KG1 (cell line): ENCODE measurements at places on chromosomes 4 and X.

DNA sequence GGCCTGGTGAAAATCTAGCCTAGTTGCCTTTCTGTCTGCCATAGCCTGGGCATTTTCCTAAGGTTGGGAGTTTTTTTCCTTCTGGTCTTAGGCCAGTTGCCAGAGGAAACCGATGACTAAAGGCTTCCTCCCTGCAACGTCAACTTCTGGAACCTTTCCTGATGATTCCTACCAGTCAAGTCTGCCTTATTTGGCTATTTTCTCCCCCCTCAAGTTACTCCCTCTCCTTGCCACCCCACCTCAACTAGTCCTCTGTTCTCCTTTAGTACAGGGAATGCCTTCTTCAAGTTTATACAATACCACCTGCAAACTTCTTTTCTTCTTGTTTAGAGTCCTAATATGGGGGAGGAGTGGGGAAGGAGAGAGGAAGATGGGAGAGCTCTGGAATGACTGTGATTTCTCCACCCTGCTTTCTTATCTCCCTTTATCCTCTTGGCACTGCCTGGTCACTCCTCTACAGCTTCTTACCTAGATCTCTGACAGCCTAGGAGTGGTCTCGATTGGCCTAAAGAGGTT lies 10.6 kb downstream of the MSN start:
- no peak for DNase-seq

GRCh38 chrX:133373386-133374079 lies 41.8 kb downstream of the GPC4 start:
- DNase-seq: no peak

DNA sequence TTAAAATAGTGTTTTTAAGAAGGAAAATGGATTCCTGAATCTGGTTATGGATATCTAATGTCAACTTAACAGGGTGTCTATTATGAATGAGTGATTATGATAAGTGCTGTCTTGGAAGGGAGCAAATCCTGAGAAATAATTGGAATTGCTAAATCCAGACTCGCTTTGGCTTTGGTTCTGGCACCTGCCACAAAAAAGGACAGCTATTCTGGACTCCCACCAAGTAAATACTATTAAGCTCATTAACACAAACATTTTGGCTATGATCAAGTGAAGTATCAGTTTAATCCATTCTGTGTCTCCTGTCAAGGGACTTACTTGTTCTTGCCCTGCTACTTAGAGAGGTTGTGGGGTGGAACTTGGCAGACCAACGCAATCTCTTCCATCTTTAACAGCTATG lies 403.7 kb downstream of the CENPC start:
- no peak for DNase-seq

- DNase-seq: no peak
Measured at GRCh38 chr4:83046693-83047473, 11.9 kb downstream of the COPS4 start.

GRCh38 chr4:8637456-8637984 lies 45.0 kb downstream of the CPZ start:
- DNase-seq: no peak

DNA sequence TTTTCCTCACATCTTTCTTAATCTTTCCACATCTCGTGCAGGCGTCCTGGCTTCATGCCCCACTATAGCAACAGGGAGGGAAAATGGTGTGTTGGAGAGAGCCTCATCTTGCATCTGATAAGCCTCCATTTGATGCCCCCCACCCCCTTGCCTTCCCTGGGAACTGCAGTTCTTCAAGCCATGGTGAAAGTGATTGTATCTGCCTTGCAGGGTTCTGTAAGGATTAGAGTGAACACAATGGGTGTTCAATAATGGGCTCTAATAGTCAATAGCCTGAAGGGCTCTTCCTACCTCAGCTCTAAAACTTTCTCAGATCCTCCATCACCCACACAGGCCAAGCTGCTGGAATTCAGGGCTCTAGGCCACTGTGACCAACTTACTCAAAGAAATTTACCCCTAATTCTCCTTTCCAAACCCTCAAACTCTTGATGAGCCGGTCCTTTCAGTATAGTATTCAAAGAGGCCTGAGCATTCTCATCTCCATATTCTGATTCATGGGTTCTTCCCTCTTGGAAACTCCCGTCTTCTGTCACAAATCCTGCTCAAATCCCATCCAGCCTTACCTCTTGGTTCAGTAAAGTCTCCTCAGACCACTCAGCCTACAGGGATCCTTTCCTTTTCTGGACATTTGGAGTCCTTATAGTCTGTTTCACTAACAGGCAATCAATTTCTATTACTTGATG lies 128.3 kb upstream of the TRIM2 start:
- DNase-seq: no peak

- peak; percentile 1 for DNase-seq
Measured at GRCh38 chr4:186587416-186588018, 32.1 kb upstream of the MTNR1A start.

GRCh38 chrX:24837966-24838365 lies 144.2 kb downstream of the POLA1 start:
- no peak for DNase-seq

DNA sequence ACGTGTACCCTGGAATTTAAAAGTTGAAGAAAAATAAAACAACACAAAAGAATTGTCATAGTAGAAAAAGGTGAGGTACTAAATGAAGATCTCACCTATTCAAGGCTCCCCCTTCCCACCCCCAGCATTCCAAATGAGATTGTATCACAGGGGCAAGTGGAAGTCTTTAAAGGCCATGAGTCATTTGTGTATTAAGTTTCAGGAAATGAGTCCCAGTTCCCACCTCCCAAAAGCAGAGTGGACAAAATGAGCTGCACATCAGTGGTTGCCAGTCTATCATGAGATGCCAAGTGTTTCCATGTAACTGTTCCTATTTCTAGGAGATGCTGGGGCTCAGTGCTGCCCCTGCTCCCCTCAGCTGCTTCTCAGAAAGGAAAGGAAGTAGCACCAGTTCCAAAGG lies 20.1 kb downstream of the ARHGEF9 start:
- no peak for DNase-seq

- no peak for DNase-seq
Measured at GRCh38 chrX:111609206-111609605, 71.8 kb upstream of the ALG13 start.

GRCh38 chr4:103091601-103092223 lies 7.9 kb downstream of the BDH2 start:
- peak; percentile 26 for DNase-seq

GRCh38 chr4:40480291-40480690 lies 145.2 kb downstream of the CHRNA9 start:
- no peak for DNase-seq

DNA sequence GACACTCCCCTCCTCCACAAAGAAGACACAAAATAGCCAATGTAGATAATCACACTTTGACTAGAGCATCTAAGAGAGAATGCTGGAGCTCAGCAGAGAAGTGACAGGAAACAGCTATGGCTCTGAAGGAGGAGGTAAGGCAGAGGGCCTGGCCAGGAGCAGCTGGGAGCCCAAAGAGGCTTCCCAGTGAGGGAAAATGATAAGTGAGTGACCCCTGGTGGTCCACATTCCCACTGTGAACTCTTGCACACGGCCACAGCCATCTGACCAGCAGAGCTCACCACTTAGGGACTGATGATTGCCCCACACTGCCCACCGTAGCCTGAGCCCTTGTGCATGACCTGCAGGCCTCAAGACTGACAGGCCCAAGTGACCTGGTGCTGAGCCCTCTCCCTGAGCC lies 162.7 kb upstream of the GALNTL6 start:
- no peak for DNase-seq

GRCh38 chr4:165541851-165542459 lies 163.1 kb downstream of the CPE start:
- no peak for DNase-seq

- DNase-seq: no peak
Measured at GRCh38 chr4:8853249-8853648, 18.4 kb downstream of the HMX1 start.

DNA sequence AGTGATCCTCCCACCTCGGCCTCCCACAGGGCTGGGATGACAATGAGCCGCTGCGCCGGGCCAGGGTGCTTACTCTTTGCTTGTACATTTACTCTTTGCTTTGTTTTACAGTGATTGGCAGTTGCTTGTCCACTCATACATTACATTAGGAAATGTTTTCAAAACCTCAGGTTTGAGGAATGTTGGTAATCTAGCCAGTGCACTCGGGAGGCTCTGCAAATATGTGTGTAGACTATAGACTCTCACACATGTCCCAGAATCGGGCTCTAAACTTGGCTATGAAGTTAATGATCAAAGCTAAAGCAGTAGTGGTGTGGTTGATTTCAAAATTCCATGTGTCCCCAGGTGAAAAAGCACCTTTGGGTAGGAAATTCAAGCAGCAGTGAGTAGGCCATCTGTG lies 20.5 kb downstream of the TRMT44 start:
- DNase-seq: no peak

GRCh38 chr4:145937971-145938611 lies 532 bp downstream of the ZNF827 start:
- DNase-seq: no peak

DNA sequence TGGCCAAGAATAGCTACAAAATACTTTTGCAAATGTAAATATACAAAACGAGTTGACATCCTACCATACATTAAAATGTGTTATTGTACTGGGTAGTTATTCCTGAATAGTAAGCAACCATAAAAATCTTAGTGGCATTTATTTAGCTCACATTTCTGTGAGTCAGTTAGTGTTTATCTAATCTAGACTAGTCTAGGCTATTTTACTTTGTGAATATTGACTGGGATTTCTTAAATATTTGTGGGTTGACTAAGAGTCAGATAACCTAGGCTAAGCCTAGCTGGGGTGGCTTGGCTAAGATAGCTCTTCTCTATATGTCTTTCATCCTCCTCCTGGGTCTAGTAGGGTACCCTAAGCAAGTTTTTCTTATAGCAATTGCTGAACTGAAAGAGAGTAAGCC lies 543.8 kb upstream of the DIAPH2 start:
- no peak for DNase-seq

GRCh38 chr4:73979407-73979957 lies 2.3 kb downstream of the PF4 start:
- DNase-seq: no peak

- no peak for DNase-seq
Measured at GRCh38 chr4:52032005-52032404, 6.1 kb downstream of the SGCB start.

GRCh38 chr4:8237256-8237989 lies 32.1 kb upstream of the HTRA3 start:
- no peak for DNase-seq

DNA sequence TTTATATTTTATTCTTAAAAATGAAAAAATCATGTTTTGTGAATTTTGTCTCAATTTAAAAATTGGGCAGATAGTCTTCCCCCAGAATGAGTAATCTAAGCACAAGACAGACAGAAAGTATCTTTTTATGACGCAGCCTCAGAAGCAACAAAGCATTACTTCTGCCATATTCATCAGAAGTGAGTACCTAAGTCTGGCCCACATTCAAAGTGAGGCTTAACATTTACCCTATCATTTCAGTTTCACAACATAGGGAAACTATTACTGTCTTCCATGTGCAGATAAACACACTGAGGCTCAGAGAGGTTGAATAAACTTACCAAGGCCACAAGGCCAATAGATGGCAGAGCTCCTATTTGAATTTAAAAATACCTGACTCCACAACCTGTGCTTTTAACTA lies 4.4 kb upstream of the PRDX4 start:
- DNase-seq: no peak

GRCh38 chrX:45806410-45807121 lies 605.9 kb upstream of the DIPK2B start:
- DNase-seq: no peak

- DNase-seq: no peak
Measured at GRCh38 chr4:165560941-165561340, 182.1 kb downstream of the CPE start.

GRCh38 chr4:77358315-77358928 lies 201.4 kb downstream of the CCNG2 start:
- peak; percentile 23 for DNase-seq

DNA sequence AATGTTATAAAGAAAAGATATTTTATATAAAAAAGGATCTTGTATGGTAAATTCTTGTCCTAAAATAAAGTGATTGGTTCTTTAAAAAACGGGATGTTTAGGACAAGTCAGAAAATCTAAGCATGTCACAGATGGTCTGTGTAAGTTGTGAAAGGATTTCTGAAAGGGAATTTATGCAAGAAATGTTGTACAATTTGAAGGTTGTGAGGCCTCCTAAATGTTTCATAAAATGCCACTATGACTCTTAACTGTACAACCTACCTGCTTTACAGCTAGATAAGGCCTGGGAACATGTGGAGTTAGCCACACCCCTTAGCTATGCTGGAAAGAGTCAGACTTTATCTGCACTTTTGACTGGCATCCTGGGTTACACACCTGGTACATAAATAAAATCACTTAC lies 951.5 kb upstream of the POU3F4 start:
- DNase-seq: no peak

GRCh38 chrX:23380581-23380980 lies 45.9 kb downstream of the PTCHD1 start:
- no peak for DNase-seq

- DNase-seq: no peak
Measured at GRCh38 chr4:147370473-147370872, 110.4 kb upstream of the EDNRA start.

DNA sequence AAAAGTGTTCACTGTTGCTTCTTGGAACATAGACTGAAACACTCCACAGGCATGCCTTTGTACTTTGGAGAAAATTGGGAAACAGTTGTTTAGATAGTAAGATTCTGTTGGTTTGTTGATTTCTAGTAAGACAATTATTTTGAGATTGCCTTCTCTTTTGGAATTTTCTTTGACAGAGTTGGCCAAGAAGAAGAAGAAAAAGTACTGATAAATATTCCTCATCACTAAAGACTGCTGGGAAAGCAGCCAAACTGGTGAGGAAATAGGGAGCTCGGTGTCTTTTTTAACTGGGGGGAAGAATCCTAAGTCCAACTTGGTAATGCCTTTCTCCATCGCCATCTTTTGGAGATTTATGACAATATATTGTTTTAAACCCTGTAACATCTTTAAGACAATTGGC lies 370.7 kb downstream of the GPAT3 start:
- DNase-seq: no peak

DNA sequence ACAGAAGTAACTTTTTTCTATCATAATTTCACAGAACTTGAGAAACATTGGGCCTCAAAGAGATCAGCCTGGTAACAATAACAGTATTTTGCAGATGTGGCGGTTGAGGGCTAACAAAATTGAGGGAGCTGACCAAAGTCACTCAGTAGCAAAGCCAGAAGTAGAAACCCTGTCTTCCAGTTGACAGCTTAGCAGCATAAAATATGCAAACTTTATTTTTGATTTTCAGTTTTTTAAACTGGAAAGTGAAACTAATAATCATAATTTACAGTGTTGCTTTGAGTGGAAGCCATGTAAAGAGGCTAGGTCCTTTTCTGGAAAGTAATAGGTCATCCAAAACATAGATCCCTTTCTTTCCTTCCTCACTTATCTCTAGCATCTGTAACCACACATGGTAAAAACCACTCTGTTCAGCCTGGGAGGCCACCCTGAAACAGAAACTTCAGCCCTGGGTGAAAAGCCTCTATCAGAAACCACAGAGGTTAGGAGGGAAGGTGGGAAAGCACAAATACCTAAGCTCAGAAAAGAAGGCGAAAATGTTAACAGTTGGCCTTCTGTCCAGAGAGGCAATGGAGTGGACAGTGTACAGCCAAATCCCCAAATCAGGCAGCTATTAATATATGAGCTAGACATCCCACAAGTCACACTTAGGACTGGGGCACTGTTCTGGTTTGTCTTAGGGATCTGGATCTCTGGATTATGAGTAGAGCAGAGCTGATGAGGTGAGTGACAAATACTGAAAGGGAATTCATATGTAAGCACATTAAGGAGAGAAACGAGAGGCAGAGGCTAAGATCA lies 61.1 kb upstream of the ARSJ start:
- no peak for DNase-seq
